ENCODE measurements at places on chromosomes 2 and 18.

DNA sequence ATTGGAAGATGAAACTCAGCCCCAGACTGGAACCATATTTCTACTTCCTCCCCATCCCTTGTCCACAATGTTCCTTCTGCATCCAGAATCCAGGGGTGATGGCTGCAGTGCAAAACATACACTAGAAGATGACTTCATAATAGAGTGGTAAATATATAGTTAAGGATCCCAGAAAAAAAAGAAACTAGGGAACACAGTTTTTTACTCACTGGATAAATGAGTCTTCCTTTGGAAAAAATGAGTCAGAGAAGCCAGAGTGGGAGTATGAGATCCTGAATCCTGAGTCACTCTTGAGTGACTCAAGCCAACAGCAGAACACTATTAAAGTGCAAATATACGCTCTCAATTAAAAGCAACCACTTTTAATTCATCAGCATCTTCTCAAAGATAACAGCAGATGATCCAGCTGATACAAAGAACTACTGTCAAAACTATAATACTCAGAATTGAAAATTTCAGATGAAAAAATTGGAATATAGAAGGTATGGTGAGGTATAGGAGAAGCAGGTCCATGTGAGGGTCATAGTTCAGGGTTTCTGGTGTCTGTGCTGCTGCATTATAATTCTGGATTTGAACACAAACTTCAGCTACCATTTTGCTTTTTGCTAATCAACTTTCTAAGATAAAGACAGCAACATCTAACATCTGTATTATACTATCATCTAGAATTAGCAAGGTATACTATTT is 987.2 kb upstream of the CDH2 start:
- DNase-seq = peak; percentile 97

DNA sequence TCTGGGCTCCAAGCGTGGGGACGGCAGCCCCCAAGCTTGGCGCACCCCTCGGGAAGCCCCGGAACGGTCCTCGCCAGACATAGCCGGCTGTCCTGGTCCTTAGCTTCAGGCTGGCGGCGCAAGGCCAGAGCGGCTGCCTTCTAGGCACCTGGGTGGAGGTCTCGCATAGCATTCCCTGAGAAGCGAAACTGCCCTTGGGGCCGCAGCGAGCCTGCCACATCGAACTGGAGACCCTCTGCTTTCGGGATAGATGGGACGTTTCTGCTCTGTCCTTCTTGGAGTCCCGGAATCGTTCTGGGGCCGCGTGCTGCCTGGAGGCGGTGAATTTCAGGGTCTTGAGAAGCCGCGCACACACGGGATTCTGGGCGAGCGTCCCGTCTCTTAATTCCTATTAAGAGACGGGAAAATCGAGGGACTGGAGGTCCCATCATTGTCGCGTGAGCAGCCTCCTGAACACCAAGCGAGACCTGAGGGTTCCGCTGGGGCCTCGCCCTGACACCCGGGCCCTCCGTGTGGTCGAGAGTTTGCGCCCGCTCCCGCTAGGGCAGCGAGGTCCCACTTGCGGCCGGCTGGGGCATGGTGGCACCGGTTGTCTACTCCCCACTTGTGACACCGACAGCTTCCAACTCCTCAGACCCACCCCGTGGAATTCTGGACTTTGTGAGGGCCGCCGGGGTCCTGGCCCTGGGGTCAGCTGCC is 9.7 kb upstream of the EN1 start:
- no peak for DNase-seq

GRCh38 chr2:69299772-69300516 is 87.1 kb downstream of the GFPT1 start:
- DNase-seq = no peak

DNA sequence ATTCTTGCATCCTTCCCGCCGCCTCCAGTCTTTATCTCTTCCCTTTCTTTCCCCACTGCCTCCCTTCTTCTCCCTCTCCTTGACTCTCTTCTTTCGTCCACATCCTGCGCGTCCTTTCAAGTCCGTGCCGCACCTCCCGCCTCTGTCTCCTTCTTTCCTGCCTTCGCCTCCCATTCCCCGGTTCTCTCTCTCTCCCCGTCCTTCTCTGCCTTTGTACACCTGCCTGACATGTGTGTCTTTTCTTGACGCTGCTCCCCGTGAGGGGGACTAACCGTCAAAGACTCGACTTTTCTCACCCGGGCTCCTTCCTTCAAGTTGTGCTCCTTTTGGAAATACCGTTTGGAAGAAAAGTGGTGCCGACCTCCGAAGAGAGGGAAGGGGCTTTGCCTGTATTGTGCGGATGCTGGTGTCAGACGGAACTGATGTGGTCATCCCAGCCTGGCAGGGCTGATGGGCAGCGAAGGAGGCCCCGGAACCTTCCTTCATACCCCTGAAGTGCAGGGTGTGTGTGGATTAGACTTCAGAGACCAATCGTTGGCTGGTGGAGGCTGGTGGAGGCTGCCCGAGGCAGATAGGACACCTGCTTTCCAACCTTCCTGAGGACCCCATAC is 879 bp downstream of the TMEM178A start:
- DNase-seq = no peak

DNA sequence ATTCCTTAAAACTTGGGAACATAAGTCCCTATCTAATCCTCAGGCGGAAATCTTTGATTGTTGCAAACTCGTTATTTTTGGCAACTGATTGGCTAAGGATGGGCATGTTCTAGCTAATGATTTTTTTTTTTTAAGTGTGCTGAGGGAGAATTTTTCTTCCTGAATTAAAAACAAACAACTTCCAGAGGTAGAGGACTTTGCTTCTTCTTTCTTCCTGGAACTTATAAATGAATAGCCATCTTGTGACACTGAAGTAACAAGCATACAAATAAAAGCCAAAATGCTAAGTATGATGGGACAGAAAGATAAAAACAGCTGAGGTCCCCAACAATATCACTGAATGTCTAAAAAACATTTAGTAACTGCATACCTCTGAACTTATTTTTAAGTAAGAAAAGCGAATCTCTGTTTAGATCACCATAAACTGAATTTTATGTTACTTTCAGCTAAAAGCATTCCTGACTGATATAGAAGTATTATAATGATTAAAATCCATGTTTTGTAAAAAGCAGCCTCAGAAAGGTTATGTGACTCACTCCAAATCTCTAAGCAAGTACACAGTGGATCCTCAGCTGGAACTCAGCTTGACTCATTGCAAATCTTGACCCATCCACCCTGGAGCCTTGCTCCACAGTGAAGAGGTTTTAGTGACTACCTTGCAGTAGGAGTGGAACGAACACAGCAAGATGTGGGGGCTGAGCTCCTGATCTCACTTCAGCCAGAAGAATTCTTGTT is 344.4 kb downstream of the CLIP4 start:
- DNase-seq = peak; percentile 73

GRCh38 chr2:166802475-166802874 is 85.8 kb upstream of the XIRP2 start:
- DNase-seq = no peak

- DNase-seq = peak; percentile 1
Observed at GRCh38 chr2:137420744-137421143, 543.5 kb upstream of the HNMT start.

DNA sequence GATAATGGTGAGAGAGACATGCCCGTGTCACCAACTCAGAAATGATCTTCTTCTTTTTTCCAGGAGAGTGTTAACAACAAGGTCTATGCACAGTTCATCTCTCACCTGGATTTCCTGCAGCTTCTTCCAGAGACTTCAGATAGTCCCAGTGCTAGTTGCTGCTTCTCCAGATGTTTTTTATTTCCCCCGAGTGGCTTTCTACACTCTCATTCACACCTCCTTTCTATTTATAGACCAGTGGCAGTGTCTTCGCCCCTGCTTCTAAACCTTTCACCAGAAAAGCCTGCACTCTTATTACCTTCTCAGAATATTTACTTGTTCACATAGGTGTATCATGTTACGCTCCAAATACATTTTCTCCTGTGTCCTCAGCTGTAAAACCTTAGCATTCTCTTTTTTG is 558.8 kb upstream of the CHAC2 start:
- DNase-seq = no peak

DNA sequence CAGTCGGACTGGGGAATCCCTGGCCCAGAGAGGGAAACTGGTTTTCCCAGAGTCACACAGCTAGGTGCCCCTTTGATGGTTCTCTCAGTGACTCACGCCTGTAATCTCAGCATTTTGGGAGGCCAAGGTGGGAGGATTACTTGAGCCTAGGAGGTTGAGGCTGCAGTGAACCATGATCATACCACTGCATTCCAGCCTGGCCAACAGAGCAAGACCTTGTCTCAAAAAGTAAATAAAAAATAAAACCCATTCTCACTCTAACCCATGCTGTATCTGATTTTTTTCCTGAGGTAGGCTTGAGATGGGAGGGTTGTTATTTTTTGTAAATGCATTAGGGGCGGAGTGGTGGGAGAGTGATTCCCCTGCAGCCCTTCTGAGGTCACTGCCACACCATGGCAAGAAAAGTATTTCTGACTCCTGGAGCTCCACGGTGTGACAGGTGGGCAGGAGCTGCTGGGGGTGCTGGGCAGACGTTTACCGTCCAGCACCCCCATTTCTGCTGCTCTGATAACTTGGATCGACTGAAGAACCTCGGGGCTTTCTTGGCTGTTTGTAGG is 60.3 kb downstream of the HPCAL1 start:
- DNase-seq = no peak

GRCh38 chr2:80852079-80852807 is 547.7 kb upstream of the LRRTM1 start:
- no peak for DNase-seq

DNA sequence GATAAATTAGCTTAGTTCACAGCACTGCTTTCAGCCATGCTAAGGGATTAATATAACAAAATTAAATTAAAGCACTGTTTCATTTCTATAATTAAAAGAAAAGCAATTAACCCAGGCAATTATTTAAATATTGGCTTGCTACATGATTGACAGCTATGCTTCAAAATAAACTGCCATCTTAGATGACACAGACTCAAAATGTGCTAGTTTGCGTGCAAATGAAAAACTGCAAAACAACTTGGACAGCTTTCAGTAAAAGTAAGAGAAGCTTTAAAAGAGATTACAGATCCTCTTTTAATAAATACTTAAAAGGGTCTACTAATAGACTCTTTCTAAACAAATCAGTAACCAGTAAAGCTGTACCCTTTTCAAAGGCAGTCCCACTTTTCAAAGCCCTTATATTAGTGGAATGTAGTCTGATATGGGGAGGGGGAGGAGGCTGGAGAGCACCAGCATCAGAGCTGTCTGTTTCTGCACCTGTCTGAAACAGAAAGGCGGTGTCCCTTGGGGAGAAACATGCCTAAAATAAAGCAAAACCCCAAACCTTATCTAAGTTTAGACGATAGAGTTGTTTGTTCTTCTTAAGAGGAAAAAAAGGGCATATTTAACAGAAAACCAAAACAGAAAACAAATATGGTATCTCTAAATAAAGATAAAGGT is 20.8 kb downstream of the EIF2AK3 start:
- DNase-seq = no peak

Measured in fibroblast of skin of abdomen (primary cell).